ENCODE measurements at places on chromosomes 4 and X. TPM values are rescaled to one million over a fixed set of nuclear protein-coding genes. Genes with fewer than 3 reads are reported as not detected.

DNA sequence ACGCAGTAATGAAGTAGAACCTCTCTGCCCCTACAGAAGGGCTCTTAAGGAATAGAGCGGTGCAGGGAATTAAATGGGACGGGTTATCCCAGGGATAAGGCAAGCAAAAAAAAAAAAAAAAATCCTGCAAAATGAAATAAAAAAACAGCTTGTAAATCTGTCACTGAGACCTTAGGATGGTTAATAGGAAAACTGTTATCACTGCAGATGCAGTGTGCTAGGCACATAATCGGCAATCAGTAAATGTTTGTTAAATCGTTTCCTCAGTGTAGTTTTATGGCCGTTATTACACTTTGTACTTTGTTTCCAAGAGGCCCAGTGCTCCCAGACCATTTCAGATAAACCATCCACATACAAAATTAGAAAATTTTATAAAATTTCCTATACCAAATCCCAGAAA is 1.0 kb downstream of the HNRNPH2 start:
- no peak for DNase-seq

Gene UGT2B15
- polyA plus RNA-seq: not detected

- DNase-seq: no peak
Observed at GRCh38 chr4:17182888-17183287, 284.4 kb upstream of the LDB2 start.

- no peak for DNase-seq
Observed at GRCh38 chrX:614136-614535, 16.5 kb upstream of the SHOX start.

- no peak for DNase-seq
Observed at GRCh38 chrX:147737690-147738089, 174.0 kb upstream of the FMR1 start.

Gene F8A2
- polyA plus RNA-seq: not detected

DNA sequence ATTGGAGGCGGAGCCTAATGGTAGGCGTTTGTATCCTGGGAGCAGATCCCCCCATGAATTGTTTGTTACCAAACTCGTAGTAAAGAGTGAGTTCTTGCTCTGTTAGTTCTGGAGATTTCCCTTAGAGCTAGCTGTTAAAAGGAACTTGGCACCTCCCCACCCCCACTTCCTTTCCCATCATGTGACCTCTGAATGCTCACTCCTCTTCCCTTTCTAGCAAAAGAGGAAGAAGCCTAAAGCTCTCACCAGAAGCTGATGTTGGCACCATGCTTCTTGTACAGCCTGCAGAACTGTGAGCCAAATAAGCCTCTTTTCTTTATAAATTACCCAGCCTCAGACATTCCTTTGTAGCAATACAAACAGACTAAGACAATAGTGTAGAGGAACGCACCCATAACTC is 13.8 kb upstream of the ATOH1 start:
- DNase-seq: no peak

Gene PCDH18
- 3.3 TPM for polyA plus RNA-seq

DNA sequence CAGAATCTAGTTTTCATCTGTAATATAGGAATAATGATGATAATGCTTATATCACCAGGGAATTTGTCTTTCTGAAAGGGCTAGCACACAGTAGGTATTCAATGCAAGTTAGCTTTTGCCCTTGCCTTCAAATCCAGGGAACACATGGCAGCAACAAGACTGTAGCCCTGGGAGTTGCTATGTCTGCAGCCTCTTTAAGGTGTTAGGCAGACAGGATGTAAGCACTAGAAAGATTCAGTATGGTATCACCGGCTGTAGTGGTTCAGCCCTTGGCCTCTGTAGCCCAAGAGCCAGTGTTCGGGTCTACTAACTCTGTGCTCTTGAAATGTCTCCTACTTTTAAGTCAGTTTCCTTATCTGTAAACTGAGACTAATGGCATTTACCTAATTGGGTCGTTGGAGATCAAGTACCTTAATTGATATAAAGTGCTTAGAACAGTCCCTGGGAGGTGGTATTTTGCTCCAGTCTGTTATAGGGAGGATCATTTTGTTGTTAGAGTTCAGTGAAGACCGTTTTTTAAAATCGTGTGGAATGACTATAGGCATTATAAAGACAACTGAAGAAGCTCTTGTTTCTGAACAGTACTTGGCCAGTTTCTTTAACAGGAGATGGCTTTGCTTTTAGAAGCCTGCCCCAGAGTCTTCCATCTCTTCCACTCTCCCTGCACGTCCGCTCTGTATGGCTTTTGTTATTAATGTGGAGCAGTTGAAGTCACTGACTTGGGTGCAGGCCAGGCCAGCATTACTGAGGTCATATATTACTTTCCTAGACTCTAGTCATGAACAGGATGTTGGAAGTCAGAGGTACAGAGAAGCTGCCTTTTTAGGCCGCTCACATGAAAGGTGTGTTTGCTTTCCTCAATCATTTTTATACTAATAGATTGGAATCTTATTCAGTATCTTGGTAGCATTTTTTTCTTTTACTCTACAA is 44.8 kb downstream of the GAB1 start:
- peak; percentile 90 for DNase-seq

DNA sequence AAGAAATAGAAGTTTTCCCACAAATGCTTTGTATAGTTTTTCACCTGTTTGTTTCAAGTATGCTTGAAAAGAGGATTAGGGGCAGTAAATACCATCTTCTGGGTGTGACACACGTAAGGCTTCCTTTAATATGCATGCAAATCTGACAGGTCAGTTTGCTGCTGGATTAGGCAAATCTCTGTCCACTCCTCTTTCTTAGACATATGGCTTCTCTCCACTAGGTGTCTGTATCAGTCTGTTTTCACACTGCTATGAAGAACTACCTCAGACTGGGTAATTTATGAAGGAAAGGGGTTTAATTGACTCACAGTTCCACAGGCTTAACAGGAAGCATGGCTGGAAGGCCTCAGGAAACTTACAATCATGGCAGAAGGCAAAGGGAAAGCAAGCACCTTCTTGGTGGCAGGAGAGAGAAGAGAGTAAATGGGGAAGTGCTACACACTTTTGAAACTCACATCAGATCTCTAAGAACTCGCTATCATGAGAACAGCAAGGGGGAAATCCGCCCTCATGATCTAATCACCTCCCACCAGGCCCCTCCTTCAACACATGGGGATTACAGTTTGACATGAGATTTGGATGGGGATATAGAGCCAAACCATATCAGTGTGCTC is 66.9 kb downstream of the TAB3 start:
- no peak for DNase-seq

- no peak for DNase-seq
Observed at GRCh38 chrX:19904778-19905367, 17.5 kb upstream of the SH3KBP1 start.

DNA sequence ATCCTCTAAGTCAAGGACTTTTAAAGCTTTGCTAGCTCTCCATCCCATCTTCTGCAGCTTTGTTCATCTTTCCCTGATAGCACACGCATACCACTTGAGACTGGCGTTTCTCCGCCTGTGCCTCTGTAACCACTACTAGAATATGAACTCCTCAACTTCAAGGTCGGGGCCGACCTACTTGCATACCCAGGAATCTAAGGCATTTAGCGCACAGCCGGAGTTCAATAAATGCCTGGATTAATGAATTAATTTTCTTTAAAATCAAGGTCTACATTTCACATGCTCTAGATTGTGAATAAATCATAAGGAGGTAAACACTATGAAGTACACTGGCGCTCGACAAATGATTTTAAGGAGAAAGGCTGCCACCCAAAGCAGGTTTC is 89.3 kb downstream of the HNRNPD start:
- no peak for DNase-seq

Gene PSAPL1
- not detected for polyA plus RNA-seq

DNA sequence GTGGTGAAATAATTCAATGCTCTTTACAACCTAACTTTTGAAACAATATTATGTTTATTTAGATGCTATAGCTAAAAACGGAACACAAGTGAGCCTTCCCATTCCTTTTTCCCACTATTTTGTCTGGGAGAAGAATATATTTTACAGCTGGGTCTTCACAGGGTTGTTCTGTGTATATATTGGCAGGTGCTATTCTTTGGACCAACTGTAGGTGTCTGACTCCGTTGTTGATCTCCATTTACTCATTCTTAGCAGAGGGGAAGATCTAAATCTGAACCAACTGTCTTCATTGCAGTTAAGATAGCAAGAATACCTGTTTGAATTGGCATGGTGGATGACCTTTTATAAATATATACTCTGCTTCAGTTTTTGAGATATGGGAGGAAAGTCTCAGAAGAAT is 257.4 kb downstream of the CFAP299 start:
- DNase-seq: no peak

- no peak for DNase-seq
Observed at GRCh38 chrX:103586314-103586646, 965 bp downstream of the TCEAL4 start.

- no peak for DNase-seq
Observed at GRCh38 chr4:81512757-81513501, 41.2 kb upstream of the RASGEF1B start.

GRCh38 chrX:40176351-40177116 is 78.8 kb upstream of the BCOR start:
- peak; percentile 87 for DNase-seq

DNA sequence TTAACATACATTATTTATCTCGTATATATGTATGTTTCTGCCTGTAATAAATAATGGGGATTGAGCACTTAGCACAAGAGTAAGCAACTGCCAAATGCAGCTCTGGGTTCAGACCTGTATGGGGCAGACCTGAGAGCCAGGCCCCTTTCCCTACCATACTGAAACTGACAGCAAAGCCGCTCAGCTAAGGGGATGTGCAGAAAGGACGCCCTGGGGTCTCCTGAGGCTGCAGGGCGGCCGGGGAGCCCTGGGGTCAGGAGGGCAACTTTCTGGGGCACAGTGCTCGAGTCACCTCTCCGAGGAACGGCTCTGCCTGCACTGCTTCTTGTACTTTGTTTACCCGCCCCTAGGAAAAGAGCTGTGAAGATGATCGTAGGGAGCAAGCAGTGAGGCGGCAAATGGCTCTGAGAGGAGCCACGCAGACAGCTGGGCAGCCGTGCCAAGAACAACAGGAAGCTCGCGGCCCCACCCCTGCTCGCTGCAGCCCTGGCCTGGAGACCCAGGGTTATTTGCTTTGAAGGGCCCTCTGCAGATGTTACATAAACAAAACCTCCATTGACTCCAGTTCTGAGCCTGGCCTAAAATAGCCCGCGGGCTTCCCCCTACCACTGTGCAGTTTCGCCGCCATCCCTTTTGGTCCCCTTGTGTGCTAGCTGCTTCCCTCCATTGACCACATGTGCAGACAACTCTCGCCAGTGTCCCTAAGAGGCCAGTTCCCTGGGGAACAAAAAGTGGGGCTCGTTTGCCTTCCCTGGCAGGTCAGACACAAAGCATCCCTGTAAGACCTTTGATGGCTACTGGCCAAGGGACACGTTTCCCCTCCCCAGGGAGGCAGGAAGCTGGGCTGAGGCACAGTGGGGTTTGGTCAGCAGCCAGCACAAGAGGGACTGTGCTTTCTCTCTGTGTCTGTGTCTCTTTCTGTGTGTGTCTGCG is 111.3 kb upstream of the LNX1 start:
- DNase-seq: peak; percentile 92

Gene SLC7A11
- polyA plus RNA-seq: 0.10 TPM

Gene SPATA18
- polyA plus RNA-seq: 0.43 TPM

DNA sequence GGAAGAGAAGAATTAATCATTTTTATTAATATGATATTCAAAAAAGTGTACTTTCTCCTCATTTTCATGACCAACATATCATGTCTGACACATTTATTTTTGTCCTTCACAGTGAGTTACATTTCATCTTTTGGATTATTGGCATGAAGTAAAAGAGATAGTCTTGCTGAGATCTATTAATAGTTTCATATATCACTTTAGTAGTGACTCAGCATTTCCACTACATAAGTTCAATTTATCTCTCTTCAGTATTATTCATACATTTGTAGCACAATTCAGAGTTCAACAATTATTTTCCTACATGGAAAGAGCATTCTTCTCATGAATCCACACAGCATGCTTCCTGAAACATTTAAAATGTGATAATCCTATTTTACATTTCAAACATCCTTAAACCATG is 1461.1 kb downstream of the TECRL start:
- DNase-seq: no peak

GRCh38 chr4:88458104-88458740 is 1.3 kb downstream of the HERC5 start:
- DNase-seq: no peak

- peak; percentile 68 for DNase-seq
Observed at GRCh38 chr4:56908206-56909085, 746 bp downstream of the REST start.

GRCh38 chr4:48130100-48130499 is 4.0 kb downstream of the TXK start:
- no peak for DNase-seq
